ENCODE measurements at places on chromosomes 2 and 18. TPM values are rescaled to one million over a fixed set of nuclear protein-coding genes. Genes with fewer than 3 reads are reported as not detected.

MMADHC gene
- total RNA-seq: 130 TPM

HNMT gene
- 3.6 TPM for total RNA-seq

LRP1B gene
- total RNA-seq: not detected

CCDC142 gene
- 12.1 TPM for total RNA-seq

RFTN2 gene
- total RNA-seq: 2.4 TPM

B4GALT6 gene
- 37.9 TPM for total RNA-seq

ASXL2 gene
- 41.3 TPM for total RNA-seq

Measured in H1 (cell line).